ENCODE measurements at places on chromosomes 12 and 14.

DNA sequence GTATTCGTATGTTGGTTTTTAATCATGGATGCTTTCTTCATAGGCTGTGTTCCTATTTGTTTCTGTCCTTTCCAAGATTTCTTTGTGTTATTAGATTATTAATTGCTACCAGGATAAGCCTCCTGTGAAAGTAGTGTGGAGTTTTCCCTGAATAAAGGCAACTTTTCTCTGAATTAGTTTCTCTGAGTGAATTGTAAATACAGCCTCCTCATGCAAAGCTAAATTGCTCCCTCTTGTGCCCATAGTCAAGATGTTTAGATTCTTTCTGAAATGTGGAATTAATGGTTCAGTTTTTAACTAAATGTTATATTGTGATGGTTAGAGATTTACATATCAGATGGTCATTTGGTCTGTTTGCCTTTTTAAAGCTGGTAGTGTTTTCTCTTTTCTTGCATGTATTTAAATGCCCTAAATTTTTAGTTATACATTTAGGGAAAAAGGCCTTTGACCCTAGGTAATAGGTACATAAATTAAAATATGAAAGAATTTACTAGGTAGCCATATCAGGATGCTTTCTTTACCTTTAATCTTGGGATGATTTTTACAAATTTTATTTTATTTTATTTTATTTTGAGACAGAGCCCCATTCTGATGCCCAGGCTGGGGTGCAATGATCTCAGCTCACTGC lies 8.9 kb downstream of the APAF1 start:
- peak; percentile 83 for DNase-seq

GRCh38 chr14:32934881-32935633 lies 3.6 kb upstream of the NPAS3 start:
- DNase-seq, result no peak

- DNase-seq, result no peak
These were observed 119.6 kb downstream of the SLC8A3 start for GRCh38 chr14:70069186-70069585.

- DNase-seq, result no peak
These were observed 26.2 kb upstream of the ETNK1 start for GRCh38 chr12:22598763-22599161.

DNA sequence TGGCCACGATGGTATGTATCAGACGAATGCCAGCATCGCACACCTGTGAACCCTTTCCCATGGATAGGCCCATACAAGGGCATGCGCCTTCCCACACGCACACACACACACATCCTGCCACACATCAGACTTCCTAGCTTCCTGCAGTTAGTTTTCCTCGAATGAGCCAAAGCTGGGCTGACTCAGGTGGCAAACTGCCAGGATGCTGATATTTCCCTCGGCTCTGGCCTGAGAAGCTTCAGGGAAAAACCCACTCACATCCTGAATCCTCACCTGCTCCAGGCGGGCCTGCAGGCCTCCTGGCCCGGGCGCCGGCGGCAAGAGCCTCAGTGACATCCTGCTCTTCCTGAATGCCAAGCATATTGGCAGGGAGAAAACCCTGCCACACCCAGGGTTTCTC lies 22.4 kb downstream of the CALM1 start:
- peak; percentile 94 for DNase-seq

DNA sequence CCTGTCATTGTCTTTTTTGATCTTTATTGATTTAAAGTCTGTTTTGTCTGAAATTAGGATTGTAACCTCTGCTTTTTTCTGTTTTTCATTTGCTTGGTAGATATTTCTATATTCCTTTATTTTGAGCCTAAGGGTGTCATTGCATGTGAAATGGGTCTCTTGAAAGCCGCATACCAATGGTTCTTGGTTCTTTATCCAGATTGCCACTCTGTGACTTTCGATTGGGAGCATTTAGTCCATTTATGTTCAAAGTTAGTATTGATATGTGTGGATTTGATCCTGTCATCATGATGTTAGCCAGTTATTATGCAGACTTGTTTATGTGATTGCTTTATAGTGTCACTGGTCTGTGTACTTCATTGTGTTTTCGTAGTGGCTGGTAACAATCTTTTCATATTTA lies 29.8 kb upstream of the PLBD1 start:
- no peak for DNase-seq

GRCh38 chr14:30849354-30849753 lies 25.0 kb upstream of the COCH start:
- DNase-seq, result no peak

GRCh38 chr14:92886337-92886736 lies 36.6 kb upstream of the CHGA start:
- no peak for DNase-seq

DNA sequence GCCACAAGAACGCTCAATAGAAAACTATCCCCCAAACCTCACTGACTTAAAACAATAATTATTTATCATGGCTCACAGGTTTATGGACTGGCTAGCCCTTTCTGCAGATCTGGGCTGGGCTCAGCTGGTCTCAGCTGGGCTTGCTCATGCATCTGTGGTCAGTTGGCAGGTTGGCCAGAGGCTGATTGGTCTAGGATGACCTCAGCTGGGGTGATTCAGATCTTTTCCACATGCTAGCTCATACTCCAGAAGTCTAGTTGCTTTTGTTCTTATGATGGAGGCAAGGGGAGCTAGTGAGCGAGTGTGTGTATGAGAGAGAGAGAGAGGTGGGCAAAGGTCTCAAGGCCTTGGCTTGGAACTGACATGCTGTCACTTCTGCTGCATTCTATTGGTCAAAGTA lies 181.2 kb upstream of the NRXN3 start:
- no peak for DNase-seq

DNA sequence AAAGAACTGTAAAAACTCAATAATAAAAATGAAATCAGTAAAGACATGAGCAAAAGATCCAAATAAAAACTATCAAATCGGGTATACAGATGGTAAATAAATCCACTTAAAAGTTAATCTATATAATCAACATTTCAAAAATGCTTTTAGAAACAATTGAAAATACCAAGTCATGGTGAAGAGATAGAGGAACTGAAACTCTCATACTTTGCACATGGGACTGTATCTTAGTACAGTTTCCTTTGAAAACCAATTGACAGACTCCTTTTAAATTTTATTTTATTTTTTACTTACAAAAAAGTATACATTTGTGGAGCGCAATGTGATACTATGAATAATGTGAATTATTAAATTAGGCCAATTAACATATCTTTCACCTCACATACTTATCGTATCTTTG lies 98.6 kb upstream of the FAR2 start:
- DNase-seq, result no peak

GRCh38 chr12:107372229-107372658 lies 278.9 kb upstream of the CRY1 start:
- peak; percentile 35 for DNase-seq

DNA sequence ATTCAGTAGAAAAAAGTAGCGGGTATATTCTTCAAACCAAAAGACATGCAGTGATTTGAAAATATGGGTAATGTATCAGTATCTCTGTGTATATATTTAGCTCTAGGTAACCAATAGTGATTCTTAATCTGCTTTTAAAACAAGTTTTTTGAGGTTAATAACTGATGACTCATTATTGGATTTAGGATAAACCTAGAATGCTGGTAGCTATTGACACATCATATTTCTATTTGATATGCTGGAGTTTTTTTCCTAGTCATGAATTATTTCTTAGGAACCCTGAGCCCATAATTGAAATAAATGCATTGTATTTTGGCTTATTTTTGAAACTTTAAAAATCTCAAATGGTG lies 15.5 kb downstream of the ARF6 start:
- DNase-seq, result no peak

GRCh38 chr12:100857971-100858370 lies 63.4 kb downstream of the ANO4 start:
- DNase-seq, result no peak

- no peak for DNase-seq
These were observed 274.2 kb downstream of the FUT8 start for GRCh38 chr14:65686761-65687160.

- no peak for DNase-seq
These were observed 77.9 kb downstream of the SPTB start for GRCh38 chr14:64801800-64802199.

GRCh38 chr12:58818546-58818945 lies 101.8 kb downstream of the LRIG3 start:
- DNase-seq, result no peak

DNA sequence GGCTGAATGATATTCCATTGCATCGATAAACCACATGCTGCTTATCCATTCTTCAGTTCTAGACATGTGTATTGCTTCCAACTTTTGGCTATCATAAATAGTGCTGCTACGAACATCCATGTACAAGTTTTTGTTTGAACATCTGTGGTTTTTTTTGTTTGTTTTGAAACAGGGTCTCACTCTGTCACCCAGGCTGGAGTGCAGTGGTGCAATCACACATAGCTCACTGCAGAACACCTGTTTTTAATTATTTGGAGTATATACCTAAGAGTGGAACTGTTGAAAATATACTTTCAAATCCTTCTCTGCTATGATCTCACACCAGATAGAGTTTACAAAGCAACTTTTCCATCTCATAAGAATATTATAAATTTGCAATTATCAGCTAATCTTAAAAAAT lies 124.2 kb downstream of the TTC7B start:
- no peak for DNase-seq

- no peak for DNase-seq
These were observed 3.3 kb upstream of the KCNA5 start for GRCh38 chr12:5040368-5040767.

DNA sequence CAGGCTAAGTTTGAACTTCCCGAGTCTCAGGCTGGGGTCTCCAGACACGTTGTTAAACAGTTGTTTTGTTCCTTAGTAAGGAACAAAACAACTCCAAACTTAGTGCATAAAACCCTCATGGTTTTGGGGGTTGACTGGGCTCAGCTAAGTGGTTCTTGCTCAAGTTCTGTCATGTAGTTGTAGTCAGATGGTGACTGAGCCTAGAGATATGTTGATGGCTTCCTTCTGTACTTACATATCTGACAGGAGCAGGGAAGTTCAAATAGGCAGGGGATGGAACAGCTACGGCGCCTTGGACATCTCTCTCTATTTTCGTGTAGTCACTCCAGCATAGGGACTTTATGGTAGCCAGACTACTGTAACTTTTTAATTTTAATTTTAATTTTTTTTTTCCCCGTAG lies 45.7 kb downstream of the SPATS2 start:
- DNase-seq, result no peak

GRCh38 chr12:71664411-71665089 lies 449 bp downstream of the THAP2 start:
- DNase-seq, result no peak

GRCh38 chr12:64039281-64039871 lies 182.7 kb downstream of the KICS2 start:
- DNase-seq, result peak; percentile 83

DNA sequence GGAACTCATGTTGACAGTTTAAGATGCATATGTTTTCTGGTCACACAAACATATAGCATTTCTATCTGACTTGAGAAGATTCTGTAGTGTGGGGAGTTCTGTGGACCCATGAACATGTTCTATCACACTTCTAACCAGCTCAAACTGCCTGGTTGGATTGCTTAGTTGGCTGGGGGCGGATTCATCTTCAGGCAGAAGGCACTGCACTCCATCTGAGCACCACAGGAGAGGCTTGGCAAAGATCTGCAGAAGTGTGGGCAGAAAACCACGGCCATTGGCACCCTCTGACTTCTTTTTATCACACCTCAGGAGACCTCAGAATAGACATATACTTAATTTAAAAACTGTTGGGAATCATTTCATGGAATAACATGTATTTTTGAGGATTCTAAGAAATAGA lies 68.5 kb downstream of the LIN7A start:
- DNase-seq, result no peak

DNA sequence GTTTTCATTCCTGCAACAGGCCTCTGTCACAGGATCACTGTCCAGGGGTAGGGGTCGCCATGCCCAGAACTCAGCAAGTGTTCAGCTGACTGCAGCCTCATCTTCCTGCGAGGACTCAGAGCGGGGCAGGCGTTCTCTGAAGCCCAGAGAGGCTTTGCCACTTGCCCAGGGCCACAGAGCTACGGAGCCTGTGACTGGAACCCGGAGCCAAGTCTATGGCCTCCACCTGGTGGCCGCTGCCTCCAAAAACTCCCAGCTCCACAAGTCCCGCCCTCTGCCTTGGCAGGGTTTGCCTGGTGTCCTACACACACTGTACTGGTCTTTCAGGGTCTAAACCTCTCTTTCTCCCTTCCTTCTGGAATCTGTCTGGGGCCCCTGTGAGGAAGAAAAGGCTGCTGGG lies 8.7 kb upstream of the PPP1R13B start:
- DNase-seq, result peak; percentile 48

DNA sequence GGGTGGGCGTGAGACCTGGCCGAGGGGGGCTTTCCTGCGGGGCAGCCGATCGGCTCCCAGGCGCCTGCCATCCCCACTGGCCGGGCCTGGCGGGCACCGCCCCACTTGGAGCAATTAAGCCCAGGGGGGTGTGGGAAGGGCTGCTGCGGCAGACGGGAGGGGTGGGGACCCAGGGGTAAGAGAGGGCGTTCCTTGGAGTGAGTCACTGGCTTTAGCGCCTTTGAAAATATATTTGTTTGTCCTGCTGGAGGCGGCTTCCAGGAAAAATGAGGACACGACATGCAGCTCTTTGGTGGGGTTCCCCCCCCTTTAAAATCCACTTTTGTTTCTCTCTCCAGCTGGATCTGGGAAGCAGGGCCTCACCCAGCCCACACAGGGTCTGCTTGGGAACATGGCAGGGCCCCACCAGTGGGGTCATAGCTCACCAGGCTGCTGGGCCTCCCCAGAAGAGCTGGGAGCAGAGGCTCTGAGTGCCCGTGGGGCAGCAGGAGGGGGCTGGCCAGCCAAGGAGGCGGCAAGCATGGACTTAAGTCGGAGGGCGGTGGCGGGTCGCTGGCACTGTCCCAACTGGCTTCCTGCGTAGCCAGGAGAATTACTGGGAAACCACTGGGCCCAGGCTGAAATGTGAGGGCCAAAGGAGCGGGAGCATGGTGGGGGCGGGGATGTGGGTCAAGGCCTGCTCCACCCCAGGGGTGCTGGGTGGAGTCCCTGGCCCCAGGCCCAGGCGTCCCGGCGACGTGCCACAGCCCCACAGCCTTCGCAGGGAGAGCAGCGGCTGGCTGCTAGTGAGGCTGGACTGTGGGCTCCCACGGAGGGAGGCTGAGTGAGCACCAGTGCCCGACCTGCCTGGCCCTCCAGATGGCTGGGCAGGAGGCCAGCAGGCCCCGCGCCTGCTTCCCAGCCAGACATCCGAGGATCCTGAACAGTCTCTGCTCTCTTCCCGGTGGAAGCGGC lies 128.0 kb downstream of the RFLNA start:
- DNase-seq, result peak; percentile 96

Data from stomach (tissue), 19 donors.